Cardiac muscle cell (in vitro differentiated cells and primary cell): ENCODE measurements at places on chromosomes 12 and 14.
A peak's percentile ranks its signal among the peaks of the same experiment; 100 is the strongest.

DNA sequence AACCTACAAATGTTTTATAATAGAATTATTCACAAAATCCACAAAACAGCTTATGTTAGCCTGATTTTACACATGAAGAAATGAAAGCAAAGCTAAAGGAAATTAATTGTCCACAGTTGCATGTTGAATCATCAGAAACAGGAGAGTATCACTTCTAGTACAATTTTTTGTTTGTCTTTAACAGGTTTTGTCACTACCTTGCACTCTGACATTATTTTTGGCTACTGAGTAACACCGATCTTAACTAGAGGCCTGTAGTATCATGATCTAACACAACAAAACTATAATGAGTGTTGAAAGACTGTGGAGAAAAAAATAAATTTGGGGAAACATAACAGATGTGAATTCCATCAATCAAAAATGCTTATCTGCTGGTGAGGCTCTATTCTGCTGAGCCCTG is 60.1 kb downstream of the TAOK3 start:
- DNase-seq: no peak
- no peak overlapping the region for H3K27ac ChIP-seq
- H3K4me3 ChIP-seq: no peak overlapping the region
- peaks cover 3% of the 10 kb centered on the region for H3K4me1 ChIP-seq
- no peaks in the 10 kb centered on the region for H3K36me3 ChIP-seq

DNA sequence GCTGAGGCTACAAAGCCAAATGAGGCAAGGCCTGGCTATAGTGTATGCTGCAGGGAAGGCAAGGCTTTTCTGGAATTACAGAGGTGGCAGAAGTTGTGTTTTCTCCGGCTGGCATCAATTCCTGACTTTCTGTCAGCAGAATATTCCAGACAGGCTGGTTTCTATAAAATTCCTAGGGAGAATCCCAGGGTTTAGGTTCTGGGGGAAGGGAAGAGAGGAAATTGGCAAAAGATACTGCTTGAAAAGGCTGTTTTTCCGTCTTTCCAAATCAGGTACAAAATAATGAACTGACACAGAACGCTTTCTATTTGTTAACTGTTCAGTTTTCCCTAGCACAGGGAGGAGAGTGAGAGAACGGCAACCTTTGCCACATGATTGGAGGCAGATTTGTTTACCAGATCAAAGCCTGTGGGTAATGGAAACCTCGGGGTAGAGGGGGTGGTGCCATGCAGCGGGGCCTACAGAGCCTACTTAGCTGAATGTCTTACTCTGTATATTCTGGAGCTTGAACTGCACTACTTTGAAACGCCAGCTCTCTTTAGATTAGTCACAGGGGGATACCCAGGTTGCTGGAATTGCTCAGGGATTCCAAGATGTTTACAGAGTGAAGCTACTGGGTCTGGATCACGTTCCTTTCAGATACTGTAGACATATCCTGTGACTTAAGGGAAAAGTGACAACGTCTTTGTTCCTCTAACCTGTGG is 65.8 kb upstream of the DACT1 start:
- H3K27ac ChIP-seq: peak overlapping the region; percentile 71
- peaks cover 10% of the 10 kb centered on the region for H3K4me1 ChIP-seq
- no peaks in the 10 kb centered on the region for H3K36me3 ChIP-seq
- DNase-seq: peak; percentile 35
- no peaks in the 10 kb centered on the region for H3K27me3 ChIP-seq

GRCh38 chr12:93125126-93125525 is 196.0 kb upstream of the EEA1 start:
- DNase-seq: no peak
- H3K4me3 ChIP-seq: no peak overlapping the region
- H3K27me3 ChIP-seq: no peaks in the 10 kb centered on the region
- H3K4me1 ChIP-seq: peaks cover 54% of the 10 kb centered on the region

- H3K4me1 ChIP-seq: peaks cover 6% of the 10 kb centered on the region
- no peak for DNase-seq
- no peaks in the 10 kb centered on the region for H3K36me3 ChIP-seq
- no peaks in the 10 kb centered on the region for H3K27me3 ChIP-seq
Measured at GRCh38 chr12:26149968-26150500, 25.2 kb upstream of the BHLHE41 start.

DNA sequence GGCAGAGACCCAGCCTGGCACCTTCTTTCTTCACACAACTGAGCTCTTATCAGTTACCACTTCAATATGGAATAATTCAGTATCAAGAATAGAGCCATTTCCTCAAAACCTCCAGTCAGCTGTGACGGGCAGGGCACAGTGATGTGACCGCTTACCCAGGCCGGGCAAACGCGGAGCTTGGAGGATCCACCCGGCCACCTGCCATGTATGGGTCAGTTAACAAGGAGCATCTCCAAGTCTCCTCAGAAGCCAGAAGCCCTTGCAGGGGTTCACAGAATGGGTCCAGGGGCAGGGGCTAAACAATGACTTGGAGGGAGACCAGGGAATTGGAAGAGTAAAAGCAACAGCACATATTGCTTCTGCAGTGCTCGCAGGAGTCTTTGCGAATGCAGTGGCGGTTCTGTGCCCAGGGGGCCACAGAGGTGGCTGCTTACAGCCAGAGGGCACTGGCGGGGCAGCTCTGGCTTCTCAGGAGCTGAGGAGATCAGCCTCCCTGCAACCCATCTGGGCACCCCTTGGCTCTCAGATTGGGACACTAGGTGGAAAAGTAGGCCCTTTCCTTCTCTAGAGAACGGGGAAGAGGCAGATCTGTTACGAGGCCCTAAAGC is 162.3 kb downstream of the CALM1 start:
- no peak for DNase-seq
- no peaks in the 10 kb centered on the region for H3K36me3 ChIP-seq
- H3K27me3 ChIP-seq: no peaks in the 10 kb centered on the region
- H3K4me1 ChIP-seq: peaks cover 13% of the 10 kb centered on the region
- no peak overlapping the region for H3K27ac ChIP-seq
- no peak overlapping the region for H3K4me3 ChIP-seq

GRCh38 chr12:104622928-104623327 is 166.2 kb downstream of the CHST11 start:
- H3K4me1 ChIP-seq: peaks cover 18% of the 10 kb centered on the region
- H3K4me3 ChIP-seq: no peak overlapping the region
- DNase-seq: no peak
- H3K27me3 ChIP-seq: no peaks in the 10 kb centered on the region
- H3K36me3 ChIP-seq: no peaks in the 10 kb centered on the region

DNA sequence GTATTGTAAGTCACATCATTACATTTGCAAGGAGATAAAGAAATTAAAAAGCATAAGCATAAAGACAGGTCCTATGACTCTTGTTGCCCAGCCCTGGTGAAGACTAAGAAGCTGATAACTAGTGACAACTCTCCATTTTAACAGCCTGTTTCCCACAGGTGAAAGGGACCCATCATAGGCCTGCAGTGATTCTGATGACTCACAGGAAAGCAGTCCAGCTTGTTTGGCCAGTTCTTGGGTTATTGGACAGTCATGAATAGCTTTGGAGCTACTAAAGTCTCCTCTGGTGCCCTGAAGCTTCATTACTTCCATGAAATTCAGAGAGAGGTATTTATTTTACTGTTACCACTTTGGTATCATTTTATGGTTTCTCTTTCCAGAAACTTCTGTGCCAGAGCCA is 55.5 kb upstream of the DYRK2 start:
- DNase-seq: no peak
- H3K27ac ChIP-seq: no peak overlapping the region
- no peaks in the 10 kb centered on the region for H3K27me3 ChIP-seq
- no peak overlapping the region for H3K4me3 ChIP-seq
- no peaks in the 10 kb centered on the region for H3K36me3 ChIP-seq

- H3K4me3 ChIP-seq: no peak overlapping the region
- no peak for DNase-seq
- no peaks in the 10 kb centered on the region for H3K36me3 ChIP-seq
- no peaks in the 10 kb centered on the region for H3K4me1 ChIP-seq
Measured at GRCh38 chr12:77995436-77996167, 164.9 kb downstream of the NAV3 start.

- no peaks in the 10 kb centered on the region for H3K36me3 ChIP-seq
- no peaks in the 10 kb centered on the region for H3K4me1 ChIP-seq
- no peaks in the 10 kb centered on the region for H3K27me3 ChIP-seq
- no peak overlapping the region for H3K27ac ChIP-seq
- no peak for DNase-seq
Measured at GRCh38 chr12:47023311-47023710, 56.1 kb upstream of the PCED1B start.

- no peak overlapping the region for H3K27ac ChIP-seq
- no peaks in the 10 kb centered on the region for H3K27me3 ChIP-seq
- no peak overlapping the region for H3K4me3 ChIP-seq
Measured at GRCh38 chr12:39930101-39930500, 175.8 kb downstream of the SLC2A13 start.

GRCh38 chr12:124578445-124578844 is 11.0 kb upstream of the NCOR2 start:
- H3K4me1 ChIP-seq: no peaks in the 10 kb centered on the region
- DNase-seq: no peak
- no peak overlapping the region for H3K4me3 ChIP-seq

DNA sequence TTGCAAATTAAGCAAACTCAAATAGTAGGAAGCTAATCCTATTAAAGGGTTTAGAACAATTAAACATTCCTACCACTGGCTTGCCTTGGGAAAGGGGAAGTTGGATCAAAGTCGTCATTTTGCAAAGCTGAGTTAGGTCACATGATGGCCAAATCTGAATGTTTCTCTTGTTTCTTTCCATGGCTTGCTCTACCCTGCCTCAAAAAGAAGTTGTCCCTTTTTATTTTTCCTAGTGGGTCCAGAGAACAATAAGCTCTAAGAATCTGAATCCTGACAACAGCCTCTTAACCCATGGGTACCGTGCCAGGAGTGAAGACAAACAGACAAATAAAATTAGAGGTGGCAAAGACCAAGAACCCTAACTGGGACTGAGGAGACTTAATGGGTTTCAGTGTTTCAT is 26.2 kb upstream of the NPFF start:
- no peak overlapping the region for H3K27ac ChIP-seq
- no peak for DNase-seq
- H3K4me3 ChIP-seq: no peak overlapping the region
- H3K27me3 ChIP-seq: no peaks in the 10 kb centered on the region

DNA sequence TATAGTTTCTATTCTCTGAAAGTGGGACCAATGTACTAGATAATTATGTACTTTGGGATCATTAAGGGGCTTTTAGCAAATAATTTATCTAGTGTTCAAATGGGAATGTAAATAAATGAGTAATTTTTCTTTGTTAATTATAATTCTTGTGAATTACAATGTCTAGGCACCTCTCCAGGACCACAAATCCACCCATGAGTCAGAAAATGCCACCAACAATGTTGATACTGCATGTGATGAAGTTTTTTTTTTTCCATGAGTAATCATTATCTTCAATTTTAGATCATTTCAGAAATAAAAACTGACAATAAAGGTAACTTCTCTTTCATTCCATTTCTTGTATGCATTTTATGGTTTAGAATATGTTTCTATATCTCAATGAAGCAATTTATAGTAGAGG is 470.3 kb downstream of the VRK1 start:
- H3K36me3 ChIP-seq: no peaks in the 10 kb centered on the region
- H3K4me3 ChIP-seq: no peak overlapping the region
- H3K4me1 ChIP-seq: no peaks in the 10 kb centered on the region
- no peak overlapping the region for H3K27ac ChIP-seq
- DNase-seq: no peak

DNA sequence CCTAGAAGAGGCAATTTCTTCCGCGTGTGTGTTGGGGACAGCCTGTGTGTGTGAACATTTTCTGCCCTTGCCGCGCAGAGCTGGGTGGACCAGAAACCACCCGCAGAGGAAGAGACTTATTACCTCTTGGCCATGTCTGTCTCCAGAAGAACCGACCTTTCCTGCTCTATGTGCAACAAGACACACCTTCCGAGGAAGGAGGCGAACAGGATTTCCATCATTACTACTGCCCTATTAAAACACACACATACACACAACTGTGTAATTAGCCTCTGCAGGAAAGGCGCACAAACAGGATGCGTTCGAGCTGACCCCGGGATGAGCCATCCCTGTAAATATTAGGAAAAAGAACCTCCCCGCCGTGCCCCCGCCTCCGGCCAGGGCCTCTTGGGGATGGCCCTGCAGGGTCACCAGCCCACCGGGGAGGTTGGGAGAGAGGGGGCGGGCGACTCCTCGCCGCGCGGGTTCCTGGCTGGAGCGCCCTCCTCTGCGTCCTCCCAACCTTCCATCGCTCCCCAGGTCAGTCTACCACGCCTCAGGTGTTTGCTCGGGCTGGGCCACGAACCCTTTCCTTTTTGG is 484 bp upstream of the PRKCH start:
- peaks cover 15% of the 10 kb centered on the region for H3K4me1 ChIP-seq
- H3K27me3 ChIP-seq: no peaks in the 10 kb centered on the region
- no peaks in the 10 kb centered on the region for H3K36me3 ChIP-seq
- H3K27ac ChIP-seq: no peak overlapping the region
- peak overlapping the region; percentile 79 for H3K4me3 ChIP-seq

- no peaks in the 10 kb centered on the region for H3K4me1 ChIP-seq
- no peak for DNase-seq
- H3K4me3 ChIP-seq: no peak overlapping the region
Measured at GRCh38 chr14:57160333-57160732, 108.4 kb downstream of the EXOC5 start.

DNA sequence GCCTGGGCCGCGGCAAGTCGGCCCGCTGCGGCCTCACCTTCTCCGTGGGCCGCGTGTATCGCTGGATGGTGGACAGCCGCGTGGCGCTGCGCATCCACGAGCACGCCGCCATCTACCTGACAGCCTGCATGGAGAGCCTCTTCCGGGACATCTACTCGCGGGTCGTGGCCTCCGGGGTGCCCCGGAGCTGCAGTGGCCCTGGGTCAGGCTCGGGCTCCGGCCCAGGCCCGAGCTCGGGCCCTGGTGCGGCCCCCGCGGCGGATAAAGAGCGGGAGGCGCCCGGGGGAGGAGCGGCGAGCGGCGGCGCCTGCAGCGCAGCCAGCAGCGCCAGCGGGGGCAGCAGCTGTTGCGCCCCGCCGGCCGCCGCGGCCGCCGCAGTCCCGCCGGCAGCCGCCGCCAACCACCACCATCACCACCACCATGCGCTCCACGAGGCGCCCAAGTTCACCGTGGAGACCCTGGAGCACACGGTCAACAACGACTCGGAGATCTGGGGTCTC is 226.2 kb upstream of the CRY1 start:
- H3K4me1 ChIP-seq: peaks cover 6% of the 10 kb centered on the region
- H3K36me3 ChIP-seq: no peaks in the 10 kb centered on the region
- H3K4me3 ChIP-seq: peak overlapping the region; percentile 48
- no peak overlapping the region for H3K27ac ChIP-seq

DNA sequence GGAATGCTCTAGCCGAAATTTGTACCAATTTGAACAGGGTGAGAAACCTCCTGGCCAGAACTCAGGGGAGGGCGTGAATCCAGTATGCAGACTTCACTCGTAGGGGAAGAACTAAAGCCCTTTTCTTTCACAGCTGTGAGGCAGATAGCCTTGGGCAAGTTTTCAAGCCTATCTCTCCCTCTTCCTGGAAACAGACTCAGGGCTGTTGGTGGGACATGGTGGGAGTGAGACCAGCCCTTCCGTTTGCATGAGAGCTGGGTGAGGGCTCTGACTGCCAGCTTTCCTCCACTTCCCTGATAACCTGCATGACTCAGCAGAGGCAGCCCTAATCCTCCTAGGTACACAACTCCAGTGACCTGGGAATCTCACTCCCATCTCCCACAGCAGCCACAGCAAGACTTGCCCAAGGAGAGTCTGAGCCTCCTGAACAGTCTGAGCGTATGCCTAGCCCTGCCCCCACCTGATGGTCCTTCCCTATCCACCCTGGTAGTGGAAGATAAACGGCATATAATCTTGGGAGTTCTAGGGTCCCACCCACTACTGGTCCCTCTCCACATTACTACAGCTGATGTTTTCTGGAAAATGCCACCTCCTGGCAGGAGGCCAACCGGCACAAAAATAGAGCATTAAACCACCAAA is 170.1 kb upstream of the AMIGO2 start:
- DNase-seq: peak; percentile 79
- H3K4me3 ChIP-seq: no peak overlapping the region
- no peak overlapping the region for H3K27ac ChIP-seq
- no peaks in the 10 kb centered on the region for H3K27me3 ChIP-seq
- H3K36me3 ChIP-seq: no peaks in the 10 kb centered on the region
